ENCODE measurements at places on chromosomes 5 and 9. TPM values are rescaled to one million over a fixed set of nuclear protein-coding genes. Genes with fewer than 3 reads are reported as not detected.
A peak's percentile ranks its signal among the peaks of the same experiment; 100 is the strongest.

- DNase-seq: no peak
Measured at GRCh38 chr5:180113660-180114303, 42.2 kb upstream of the RNF130 start.

DNA sequence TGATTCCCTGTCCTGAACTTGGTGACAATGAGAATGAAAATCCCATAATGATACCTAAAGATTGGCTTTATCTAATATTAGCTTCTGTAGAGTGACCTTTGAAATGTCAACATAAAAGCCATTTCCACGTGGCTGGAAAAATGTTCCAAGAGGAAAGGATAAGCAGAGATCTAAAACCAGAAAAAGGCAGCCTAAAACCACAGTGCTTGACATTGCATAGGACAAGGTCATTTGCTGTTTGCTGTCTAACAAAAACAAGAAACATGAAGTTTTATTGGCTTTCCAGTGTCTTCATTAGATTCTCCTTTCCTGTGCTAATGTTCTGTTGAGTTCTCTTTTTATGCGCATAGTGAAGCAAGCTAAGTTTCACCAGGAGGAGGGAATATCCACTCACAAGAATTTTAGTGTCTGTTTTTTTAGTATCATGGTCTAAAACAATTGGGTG, 44.6 kb downstream of the CPEB4 start:
- no peak for DNase-seq

DNA sequence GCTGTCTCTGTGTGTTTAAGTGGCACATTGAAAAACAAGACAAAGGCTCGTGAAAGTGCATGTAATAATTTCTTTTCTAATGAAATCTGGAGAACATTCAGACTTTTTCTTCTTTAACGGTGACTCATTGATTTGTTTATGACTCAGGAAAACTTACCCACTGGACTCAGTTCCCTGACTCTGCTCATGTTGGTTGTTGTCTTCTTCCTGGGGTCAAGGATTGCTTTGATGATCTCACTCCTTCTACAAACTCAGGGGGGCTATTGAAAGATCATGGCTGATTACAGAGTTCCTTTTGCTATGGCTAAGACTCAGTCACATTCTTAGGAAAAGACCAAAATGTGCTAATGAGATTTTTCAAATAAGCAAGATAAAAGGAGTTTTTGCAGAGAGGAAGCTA, 141.1 kb upstream of the DAP start:
- no peak for DNase-seq

GRCh38 chr5:72956324-72957140, 691 bp downstream of the FCHO2 start:
- peak; percentile 67 for DNase-seq

GRCh38 chr5:126506079-126506478, 82.9 kb downstream of the GRAMD2B start:
- no peak for DNase-seq

GRCh38 chr9:129486756-129487657, 133.9 kb downstream of the C9orf50 start:
- no peak for DNase-seq

Gene BSPRY
- total RNA-seq: 5.5 TPM

Gene QRFP
- total RNA-seq: not detected

Gene TEX48
- total RNA-seq: not detected

Gene MAMDC4
- total RNA-seq: 4.5 TPM
